AG08395 (cell line): ENCODE measurements at places on chromosomes 12 and 14.

- no peak for DNase-seq
Measured at GRCh38 chr14:91068642-91069041, 8.2 kb upstream of the RPS6KA5 start.

- DNase-seq = no peak
Measured at GRCh38 chr12:82870771-82871377, 184.2 kb downstream of the TMTC2 start.

DNA sequence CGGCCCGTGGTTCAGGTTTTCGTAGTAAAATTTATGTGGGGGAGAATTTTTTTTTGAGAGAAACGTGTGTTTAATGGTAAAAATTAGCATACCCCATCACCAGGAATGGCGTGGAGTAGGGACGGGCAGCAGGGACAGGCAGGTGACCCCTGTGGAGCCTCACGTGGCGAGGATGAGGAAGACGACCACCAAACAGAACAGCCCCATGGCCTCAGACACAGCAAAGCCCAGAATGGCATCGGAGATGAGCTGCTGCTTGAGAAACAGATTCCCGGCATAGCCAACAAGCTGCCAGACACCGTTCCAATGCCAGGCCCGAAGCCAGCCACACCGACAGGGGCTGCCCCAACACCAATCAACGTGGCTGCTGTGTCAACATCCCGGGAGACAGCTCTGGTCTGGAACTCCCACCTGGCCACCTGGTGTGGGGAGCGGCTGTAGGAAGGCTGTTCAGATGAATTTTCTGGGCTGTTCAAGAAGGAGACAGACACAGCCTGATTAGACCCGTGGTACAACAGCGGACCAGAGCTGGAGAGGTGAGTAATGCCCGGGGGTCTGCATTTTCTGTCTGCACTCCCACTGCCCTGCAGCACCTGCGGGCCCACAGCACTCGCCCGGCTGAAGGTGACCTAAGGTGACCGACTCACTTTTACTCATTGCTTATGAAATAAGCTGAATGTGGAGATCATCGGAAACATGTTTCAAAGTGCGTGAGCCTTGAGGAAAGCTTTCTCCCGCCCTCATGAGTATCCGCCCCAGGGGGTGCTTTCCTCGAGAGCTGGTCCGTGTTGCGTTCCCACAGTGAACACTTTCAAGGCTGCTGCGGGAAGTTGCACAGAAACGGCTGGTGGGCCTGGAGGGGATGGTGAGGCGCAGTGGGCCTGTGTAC, 10.6 kb downstream of the TMEM121 start:
- DNase-seq = no peak

GRCh38 chr12:93149229-93149628, 220.1 kb upstream of the EEA1 start:
- no peak for DNase-seq

GRCh38 chr14:94314890-94315289, 8.2 kb downstream of the SERPINA6 start:
- no peak for DNase-seq

- DNase-seq = no peak
Measured at GRCh38 chr14:92789457-92790089, 4.5 kb upstream of the GOLGA5 start.

GRCh38 chr12:63668028-63668799, at the start of gene DPY19L2:
TSS of gene DPY19L2 (minus strand) at chr12:63668493. CDS start at chr12:63668393, 100 bp downstream.
- peak; percentile 16 for DNase-seq

DNA sequence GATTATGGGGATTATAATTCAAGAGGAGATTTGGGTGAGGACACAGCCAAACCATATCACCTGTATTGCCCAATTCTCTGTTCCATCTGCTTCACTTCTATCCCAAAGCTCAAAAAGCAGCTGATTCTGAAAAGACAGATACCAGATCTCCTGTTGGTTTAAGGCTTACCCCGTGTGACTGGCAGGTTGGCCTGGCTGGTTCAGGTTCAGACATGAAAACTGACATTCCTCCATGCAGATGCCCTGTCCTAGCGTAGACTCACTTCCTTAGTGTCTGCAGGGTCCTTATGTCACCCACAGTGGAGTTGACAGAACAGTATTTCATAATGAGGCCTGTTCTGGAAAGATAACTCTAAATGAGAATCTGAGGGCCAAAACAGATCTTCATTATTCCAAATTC, 61.1 kb upstream of the FLRT2 start:
- DNase-seq = no peak

DNA sequence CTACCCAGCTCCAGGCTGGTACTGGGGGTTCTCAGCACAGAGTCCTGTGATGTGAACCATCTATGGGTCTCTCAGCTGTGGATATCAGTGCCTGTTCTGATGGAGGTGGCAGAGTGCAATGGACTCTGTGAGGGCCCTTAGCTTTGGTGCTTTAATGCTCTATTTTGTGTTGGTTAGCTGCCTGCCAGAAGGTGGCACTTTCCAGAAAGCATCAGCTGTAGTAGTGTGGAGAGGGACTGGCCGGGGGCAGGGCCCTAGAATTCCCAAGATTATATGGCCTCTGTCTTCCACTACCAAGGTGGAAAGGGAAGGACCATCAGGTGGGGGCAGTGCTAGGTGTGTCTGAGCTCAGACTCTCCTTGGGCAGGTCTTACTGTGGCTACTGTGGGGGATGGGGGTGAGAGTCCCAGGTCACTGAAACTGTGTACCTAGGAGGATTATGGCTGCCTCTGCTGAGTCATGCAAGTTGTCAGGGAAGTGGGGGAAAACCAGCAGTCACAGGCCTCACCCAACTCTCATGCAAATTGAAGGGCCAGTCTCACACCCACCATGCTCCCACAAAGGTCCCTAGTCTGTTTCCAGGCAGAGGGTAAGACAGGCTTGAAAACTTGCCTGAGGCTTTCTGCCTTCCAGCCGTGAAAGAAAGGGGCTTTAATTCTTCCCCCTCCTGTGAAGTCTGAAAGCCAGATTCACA, 878.1 kb downstream of the C12orf50 start:
- DNase-seq = no peak
